ENCODE measurements at places on chromosomes 7 and 10.

- DNase-seq, result no peak
These were observed 4.1 kb upstream of the SGCE start for GRCh38 chr7:94660006-94660405.

DNA sequence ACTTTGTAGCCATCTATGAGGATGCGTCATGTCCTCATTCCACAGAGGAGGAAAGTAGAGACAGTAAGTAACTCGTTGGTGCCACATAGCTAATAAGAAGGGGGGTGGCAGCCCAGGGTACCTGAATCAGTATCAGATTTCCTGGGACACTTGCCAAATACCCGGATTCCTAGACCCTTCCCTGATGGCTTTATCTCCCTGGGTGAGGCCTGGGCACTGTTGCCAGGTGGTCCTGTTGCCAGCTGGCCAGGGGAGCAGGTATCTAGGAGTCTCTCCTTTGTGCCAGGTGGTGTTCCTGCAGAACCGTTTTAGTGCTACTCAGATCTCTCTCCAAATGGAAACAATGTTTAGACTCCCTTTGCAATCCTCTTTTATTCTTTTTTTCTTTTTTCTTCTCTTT lies 12.7 kb downstream of the SLC29A3 start:
- no peak for DNase-seq

DNA sequence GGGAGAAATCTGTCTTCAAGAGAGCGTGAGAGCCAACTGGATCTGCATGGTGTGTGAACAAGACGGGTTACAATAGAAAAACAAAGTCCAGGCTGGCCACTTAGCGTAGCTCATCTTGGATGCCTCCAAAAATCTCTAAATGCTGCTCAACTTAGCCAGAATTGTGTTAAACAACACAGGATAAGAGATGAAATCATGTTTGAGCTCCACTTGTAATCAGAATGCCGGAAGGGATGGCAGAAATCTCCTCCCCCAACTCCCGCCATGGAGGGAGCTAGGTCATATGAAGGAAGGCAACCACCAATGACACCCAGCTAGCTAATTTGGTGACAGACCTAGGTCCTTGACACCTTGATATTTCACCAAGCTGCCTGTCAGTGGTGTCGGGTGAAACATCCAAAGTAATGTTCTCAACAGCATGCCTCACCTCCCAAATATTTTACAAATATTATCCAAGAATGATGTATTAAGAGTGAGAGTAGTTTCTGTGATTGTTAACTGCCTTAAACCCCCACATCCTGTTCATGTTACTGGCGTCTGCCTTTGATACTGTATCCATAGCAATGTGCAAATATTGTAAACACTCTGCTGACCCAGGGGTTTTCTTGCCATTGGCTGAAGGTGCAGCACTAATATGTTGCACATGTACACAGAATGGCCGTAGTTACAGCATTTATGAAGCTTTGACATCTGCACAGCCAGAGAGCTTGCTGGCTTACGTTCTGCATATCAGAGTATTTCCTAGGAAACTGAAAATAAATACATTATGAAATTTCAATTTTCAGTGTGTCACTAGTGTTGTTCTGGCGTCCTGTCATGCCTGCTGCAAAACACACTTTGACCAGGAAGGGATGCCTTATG lies 25.8 kb downstream of the TMEM254 start:
- peak; percentile 63 for DNase-seq

- no peak for DNase-seq
These were observed 44.4 kb upstream of the AMPH start for GRCh38 chr7:38675494-38676106.
